Renal cortical epithelial cell (primary cell): ENCODE measurements at places on chromosomes 16 and 17.
A peak's percentile ranks its signal among the peaks of the same experiment; 100 is the strongest.

DNA sequence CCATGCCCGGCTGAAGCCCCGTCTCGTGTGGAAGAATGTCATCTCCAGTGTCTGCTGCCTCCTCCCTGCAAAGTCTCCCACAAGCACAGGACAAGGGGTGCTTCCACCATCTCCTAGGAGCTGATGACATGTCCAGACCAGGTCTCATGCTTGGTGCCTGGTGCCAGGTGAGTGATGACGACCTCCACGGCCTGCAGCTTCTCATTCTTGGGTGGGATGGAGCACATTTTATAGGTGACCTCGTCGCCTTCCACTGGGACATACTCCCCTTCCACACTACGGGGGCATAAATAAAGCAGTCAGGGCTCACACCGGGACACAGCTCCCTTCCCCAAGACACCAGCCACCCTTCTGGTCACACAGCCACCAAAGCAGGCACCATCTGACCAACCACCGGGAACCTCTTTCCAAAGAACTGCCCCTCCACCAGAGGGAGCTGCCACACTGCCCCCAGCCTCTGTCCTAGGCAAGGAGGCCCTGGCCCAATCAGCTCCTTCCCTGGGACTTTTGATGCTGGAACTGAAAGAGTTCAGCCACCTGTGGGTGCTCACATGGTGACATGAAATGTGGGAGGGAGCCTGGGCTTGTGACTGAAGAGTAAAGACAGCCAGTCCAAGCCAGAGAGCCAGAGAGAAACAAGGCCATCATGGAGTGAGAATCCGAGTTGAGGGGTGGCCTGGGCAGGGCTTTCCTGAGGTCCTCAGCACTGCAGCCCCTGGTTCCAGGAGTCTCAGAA is 13.6 kb downstream of the CARHSP1 start:
- DNase-seq: no peak

GRCh38 chr17:78876094-78876597 is 26.9 kb downstream of the CEP295NL start:
- DNase-seq: no peak

- DNase-seq: no peak
Measured at GRCh38 chr16:84794186-84794585, 25.6 kb upstream of the CRISPLD2 start.

DNA sequence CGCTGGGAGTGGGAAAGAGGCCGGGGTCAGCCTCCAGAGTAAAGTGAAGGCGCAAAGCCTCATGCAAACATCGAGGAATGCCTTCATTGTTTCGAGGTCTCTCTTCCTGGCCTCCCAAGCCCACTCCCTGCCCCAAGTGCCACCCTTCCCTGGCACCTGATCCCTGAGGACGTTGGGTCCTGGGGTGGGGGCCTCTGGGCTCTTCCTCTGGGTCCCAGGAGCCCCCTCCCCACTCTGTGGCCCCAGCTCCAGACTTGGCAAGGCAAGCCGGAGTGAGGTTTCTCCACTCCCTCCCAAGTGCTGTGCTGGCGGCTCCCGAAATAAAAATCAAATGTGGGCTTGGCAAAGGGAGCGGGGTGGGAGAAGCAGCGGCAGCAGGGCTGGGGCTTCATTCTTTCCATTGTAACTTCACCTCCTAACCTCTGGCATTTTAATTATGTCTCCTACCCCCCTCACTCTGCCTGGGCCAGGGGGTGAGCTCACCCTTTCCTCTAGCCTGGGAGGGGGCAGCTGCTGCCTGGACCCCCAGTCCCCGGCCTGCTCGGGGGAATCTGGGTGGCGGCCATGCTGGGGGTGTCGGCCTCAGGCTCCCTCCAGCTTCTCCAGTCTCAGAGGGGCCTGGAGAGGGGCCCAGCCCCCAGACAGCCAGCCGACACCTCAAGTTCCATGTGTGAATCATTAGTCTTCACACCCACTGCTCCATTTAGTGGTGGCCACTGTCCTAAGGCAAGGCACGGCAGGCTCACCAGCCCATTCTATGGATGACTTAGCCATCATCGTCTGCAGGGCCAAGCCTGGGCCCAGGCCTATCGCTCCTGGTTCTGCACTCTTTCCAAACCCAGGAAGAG is 14.6 kb upstream of the TMEM92 start:
- no peak for DNase-seq

- no peak for DNase-seq
Measured at GRCh38 chr17:7114875-7115614, 423 bp upstream of the ASGR2 start.

DNA sequence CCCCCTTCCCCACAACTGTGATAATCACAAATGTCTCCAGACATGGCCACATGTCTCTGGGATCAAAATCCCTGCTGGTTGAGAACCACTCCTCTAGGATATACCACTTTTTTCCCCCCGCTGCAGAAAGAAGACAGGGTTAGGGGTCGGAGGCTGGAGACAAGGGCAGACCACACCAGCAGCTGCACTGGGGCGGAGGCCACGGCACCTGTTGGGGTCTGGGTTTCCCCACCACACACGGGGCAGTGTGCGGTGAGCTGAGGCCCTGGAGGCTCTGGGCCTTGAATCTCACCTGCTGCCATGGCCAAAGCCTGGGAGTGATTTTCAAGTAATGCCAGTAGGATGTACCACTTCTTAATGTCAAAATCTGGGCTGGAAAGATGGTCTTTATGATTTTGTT is 320.5 kb downstream of the SNX29 start:
- no peak for DNase-seq

DNA sequence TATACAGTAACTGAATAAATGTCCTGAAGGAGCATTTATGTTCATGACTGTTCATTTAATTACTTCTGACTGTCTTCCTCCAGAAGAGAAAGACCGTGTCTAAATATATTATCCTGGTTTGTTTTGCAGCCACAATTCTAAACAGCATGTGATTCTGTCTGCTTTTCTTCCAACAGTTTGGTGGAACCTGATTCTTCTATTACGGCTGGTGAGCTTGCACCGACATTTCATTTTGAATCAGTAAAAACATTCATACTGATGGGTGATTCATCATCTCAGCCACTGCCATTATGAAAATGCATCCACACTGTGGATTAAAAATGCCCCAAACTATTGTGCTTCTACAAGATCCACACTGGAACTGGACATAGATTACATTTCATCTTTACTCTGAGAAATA is 16.9 kb downstream of the KNOP1 start:
- no peak for DNase-seq

GRCh38 chr16:10080051-10080772 is 102.0 kb downstream of the GRIN2A start:
- DNase-seq: peak; percentile 39
